Activated CD4-positive, alpha-beta T cell treated with anti-CD3 and anti-CD28 coated beads for 24 hours (primary cell): ENCODE measurements at places on chromosomes 2 and 18.

DNA sequence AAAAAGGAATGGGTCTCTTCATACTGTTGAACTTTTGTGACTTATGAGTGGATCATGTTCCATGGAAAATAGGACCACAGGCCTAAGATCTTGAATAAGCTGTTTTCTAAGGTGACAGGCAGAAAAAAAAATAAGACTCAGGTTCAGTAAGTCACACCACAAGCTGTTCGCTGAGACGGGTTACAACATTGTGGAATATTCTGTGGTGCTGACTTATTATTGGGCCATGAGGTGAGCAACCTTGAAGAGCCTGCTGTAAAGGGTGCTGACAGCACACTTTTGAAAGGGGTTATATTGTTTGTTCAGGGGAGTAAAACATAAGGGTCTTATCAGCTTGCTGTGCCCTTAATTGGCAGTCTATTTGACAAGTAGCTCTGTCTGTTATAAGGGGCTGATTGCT is 439.8 kb upstream of the SLC14A2 start:
- no peak for DNase-seq

GRCh38 chr2:127844973-127845372 is 13.0 kb downstream of the POLR2D start:
- no peak for DNase-seq

DNA sequence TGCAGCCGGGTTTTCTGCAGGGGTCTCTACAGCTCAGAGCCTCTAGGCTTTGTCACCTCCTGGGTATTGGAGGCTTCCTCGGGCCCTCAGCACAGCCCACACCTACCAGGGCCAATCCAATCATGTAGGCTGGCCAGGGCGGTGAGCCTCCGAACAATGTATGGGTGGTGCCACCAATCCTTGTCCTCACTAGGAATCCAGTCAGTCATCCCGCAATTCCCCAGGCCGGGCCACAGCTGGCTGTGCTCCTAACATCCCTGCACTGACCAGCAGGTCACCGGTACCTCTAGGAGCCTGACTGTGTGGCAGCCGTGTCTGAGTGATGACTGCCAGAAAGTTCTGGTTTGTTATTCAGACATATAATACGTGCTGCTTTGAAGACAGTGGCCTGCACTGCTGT is 129.4 kb downstream of the SH3RF3 start:
- no peak for DNase-seq

DNA sequence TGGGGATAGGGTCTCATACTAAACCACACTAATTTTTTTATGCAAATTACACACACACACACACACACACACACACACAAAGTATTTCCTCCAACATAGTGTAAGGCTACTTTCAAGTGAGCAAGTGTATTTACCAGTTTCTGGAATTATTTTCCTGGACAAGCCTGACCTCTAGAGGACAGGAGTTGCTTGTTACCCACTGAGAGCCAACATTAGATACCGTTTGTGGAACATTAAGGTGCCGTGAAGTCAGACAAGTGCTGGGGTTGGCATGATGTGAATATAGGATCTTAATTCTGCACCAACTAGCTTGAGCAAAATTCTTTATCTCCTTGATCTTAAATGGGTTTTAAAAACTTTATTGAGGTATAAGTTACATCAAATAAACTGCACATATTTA is 39.3 kb upstream of the SERPINB2 start:
- no peak for DNase-seq

- no peak for DNase-seq
Measured at GRCh38 chr2:54956111-54956627, 94.1 kb downstream of the RTN4 start.

GRCh38 chr2:166154685-166155338 is 27.0 kb upstream of the SCN1A start:
- DNase-seq, result no peak

- no peak for DNase-seq
Measured at GRCh38 chr2:234211797-234212196, 161.3 kb downstream of the SPP2 start.

- DNase-seq, result no peak
Measured at GRCh38 chr2:120832296-120833070, 96.8 kb downstream of the GLI2 start.

GRCh38 chr2:17662723-17663122 is 90.9 kb downstream of the SMC6 start:
- no peak for DNase-seq

GRCh38 chr2:75025633-75026380 is 67.4 kb downstream of the POLE4 start:
- no peak for DNase-seq

DNA sequence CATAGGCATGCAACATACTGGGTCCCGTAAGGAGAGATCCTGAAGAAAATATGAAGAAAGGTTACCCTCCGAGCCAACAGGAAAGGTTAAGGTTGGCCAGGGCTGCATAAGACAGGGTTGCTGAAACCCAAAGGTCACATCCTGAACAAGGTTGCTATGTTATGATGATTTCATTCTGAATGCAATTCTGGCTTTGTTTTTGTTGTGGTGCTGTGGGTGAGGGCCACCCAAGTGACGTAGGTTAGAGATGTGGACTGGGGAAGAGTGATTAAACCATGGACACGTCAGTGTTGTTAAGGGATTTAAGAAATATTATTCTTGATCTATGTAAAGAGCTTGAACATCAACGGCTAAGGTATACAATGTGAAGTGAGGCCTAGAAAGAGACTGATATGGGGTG is 60.0 kb downstream of the ZEB2 start:
- no peak for DNase-seq

GRCh38 chr2:14960686-14961324 is 328.3 kb downstream of the LRATD1 start:
- DNase-seq, result no peak

DNA sequence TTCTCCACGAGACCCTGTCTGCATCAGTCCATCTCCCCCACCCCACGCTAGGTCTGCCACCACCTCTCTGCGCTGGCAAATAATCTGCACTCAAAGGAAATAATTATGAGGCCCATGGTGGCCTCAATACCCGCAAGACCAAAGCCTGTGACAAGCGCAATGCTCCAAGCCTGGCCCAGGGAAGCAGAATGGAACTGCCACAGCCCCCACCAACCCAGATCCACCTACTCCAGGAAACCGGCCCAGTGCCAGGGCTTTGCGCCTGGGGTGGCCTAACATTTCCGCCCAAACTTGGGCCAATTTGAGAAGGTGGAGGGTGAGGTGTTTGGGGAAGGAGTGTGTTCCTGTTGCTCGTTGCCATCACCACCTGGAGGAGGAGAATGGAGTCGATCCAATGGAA is 26.0 kb upstream of the ATOH8 start:
- DNase-seq, result no peak

GRCh38 chr18:61894751-61895524 is 2.1 kb upstream of the RNF152 start:
- no peak for DNase-seq

DNA sequence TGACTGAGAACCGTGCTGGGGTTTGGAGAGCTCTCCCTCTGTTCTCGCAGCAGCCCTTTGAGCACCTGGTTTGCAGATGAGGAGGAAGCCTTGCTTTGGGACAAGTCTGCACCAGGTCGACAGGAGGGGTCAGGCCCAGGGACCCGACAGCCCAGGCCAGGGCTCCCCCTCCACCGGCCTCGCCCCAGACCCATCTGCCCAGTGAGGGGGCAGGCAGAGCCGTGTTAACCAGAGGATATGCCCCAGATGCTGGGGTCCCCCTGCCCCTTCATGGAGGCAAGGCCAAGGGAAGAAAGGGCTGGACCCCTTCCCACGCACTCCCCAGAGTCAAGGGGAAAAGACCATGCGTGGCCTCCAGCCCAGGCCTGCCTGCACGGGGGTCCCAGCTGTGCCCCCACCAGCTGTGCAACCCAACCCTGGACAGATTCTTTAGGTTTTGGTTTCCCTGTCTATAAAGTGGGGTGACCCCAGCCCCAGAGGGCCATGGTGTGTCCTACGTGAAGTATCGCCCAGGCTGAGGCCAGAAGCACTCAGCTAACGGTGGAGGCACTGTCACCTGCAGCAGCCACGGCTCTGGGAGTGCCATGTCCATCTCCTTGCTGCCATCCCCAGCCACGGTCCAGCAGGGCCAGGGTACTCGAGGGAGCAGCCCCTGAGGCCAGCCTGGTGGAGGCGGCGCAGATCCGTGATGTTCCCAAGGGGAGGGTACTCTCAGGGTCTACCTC is 4.8 kb upstream of the SNED1 start:
- no peak for DNase-seq

- DNase-seq, result no peak
Measured at GRCh38 chr18:29652797-29653196, 1389.7 kb downstream of the DSC3 start.

DNA sequence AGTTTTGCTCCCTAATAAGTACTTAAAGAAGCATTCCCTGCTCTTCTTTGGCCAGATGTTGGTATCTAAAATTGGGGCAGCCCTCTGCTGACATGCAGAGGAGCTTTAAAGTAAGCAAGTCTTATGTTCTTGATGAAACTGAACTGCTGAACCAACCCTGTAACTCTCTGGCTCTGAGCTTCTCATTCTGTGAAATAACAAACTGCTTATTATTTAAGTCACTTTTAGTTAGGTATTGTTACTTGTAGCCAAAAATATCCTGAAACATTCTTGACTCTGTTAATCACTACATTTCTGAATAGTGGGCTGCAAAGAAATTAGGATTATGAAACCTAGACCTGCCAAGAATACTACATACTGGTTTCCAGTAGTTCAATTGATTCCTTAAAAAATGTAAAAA is 15.5 kb downstream of the PPP3R1 start:
- DNase-seq, result no peak

- DNase-seq, result no peak
Measured at GRCh38 chr2:80117401-80117800, 187.2 kb downstream of the LRRTM1 start.

DNA sequence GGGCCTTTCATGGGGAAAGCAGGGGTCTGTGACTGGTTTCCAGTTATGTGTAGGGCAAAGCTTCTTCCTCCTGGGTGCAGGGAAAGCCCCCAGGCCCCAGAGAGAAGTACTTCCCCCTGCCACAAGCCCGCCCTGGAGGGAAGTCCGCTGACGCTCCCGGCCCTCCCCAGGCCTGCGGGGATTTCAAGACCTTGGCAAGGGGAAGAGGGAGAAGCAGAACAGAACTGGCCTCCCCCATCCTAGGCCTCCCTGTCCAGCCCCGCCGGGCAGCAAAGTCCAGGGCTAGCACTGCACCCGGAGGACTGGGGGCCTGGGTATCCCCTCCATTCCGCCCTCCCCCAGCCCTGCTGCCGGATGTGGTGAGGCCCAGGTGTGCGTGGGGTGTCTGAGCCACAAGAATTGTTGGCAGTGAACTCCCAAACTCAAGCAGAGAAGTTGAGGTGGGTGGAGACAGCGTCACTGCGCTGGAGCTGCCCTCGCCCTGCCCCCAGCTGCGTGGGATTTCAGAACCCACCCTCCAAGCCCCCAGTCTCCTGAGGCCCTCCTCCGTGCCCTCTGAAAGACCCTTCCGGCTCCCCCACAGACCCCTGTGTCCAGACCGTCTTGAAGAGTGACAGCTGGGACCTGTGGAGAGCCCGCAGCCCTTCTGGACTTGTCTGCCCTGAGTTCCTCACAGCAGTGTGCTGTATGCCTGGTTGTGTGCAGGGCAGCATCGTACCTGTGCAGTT is 1.1 kb upstream of the DUSP2 start:
- DNase-seq, result peak; percentile 81

GRCh38 chr2:20617081-20617575 is 33.8 kb downstream of the HS1BP3 start:
- DNase-seq, result no peak

DNA sequence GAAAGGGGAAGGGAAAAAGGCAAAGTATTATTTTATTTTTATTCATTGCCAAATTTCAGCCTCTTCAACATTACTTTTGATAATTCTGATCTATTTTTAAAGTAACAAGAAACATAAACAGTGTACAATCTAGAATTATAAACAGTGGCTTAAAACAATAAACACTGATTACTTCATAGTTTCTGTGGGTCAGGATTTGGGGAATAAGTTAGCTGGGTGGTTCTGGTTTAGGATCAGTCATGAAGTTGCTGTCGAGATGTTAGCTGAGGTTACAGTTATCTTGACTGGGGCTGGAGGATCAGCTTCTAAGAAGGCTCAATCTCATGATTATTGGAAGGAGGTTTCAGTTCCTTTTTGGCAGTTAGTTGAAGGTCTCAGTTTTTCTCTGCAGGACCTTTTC is 109.2 kb downstream of the SCN2A start:
- DNase-seq, result no peak

GRCh38 chr18:26073758-26074157 is 16.7 kb downstream of the SS18 start:
- no peak for DNase-seq

DNA sequence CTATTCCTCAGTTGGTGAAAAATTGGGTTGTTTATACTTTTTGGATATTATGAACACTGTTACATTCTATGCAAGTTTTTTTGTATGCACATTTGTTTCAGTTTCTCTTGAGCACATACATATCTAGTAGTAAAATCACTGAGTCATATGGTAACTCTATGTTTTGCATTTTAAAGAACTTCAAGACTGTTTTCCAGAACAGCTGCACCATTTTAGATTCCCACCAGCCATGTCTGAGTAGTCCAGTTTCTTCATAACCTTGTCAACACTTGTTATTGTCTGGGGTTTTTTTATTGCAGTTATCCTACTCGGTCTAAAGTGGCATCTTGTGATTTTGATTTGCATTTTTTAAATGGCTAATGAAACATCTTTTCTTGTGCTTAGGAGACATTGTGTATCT is 100.3 kb upstream of the OTOS start:
- no peak for DNase-seq

- no peak for DNase-seq
Measured at GRCh38 chr2:206230060-206230762, 44.3 kb upstream of the ZDBF2 start.

- no peak for DNase-seq
Measured at GRCh38 chr2:241874277-241874925, 4.9 kb downstream of the RTP5 start.

DNA sequence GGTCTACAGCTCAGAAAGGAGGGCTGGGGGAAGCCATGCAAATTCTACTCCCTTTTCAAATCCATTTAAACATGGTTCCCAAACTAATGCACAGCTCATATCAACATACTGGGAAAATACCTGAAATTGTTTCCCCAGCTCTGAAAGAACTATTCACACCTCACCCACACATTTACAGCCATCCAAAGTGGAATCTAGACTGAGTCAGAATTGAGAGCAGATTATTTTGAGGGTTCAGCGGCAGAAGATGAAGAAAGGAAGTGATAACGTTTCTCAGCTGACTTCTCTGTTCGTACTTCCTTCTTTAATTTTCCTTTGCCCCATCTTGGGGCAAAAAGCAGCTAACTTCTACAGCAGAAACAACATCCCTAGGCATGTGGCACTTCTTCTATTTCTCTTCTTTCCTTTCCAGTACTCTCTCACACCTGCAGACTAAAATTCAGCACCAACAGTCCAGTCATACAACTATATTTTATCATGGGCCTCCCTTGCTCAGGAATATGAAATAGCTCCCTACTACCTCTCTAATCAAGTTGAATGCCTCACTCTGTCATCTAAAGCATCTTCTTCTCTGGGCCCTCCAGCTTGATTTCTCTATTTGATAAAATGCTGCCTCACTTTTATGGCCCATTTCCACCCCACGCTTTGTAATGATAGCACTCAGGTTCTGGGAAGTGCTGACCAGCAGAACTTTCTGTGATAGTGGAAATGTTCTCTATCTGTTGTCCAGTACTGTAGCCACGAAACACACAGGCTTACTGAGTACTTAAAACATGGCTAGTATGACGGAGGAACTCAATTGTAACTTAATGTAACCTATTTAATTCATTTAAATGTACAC is 35.9 kb downstream of the ARHGAP25 start:
- DNase-seq, result no peak

GRCh38 chr2:112730791-112731190 is 10.0 kb downstream of the NT5DC4 start:
- no peak for DNase-seq
